Choroid plexus epithelial cell (primary cell): ENCODE measurements at places on chromosomes 2 and 18.
A peak's percentile ranks its signal among the peaks of the same experiment; 100 is the strongest.

DNA sequence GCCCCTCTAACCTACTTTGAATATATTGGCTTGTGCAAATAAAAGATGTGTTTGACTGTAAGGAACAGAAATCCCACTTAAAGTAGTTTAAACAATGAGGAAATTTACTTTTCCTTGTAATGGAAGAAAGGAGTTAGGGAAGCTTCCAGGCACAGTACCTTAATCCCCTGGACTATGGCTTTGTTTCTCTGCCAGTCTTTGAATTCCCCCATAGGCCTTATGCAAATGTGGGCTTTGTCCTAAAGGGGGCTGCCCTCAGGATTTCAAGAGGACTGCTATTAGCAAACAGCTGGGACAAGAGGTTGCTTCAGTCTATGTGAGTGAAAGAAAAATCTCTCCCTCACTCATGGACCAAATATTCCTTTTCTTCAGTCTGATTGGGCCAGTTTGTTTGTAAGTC lies 255.1 kb upstream of the THSD7B start:
- no peak for DNase-seq

DNA sequence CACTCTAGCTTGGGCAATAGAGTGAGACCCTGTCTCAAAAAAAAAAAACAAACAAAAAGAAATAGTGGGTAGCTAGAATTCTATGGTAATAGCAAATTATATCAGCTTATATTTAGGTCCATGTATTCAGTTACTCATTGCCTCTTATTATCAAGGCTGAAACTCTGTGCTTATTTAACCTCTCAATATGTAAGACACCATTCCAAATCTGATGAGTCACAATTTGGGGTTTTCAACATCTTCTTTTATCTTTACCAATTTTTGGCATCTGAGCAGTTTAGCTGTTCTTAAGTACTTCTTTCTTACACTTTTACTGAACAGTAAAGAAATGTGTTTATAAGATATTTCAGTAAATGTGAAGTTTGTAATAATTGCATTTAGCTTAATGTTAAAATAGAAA lies 69.3 kb downstream of the TTC27 start:
- peak; percentile 89 for DNase-seq

DNA sequence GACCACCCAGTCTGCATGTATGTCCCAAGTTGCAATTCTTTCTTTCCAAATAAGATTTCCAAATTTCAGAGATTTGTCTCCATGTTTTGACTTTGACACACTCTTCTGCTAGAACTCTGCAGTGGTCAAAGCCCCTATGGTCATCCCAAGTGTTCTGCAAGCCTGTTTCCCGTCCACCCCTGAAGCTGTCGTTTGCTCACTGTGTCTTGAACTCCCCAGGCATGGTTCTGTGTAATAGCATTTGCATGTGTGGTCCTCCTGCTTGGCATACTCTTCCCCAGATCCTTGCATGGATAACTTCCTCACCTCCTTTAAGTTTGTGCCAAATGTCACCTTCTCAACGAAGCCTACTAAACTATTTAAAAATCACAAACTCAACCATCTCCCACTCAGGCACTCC lies 3.9 kb upstream of the MTLN start:
- no peak for DNase-seq

- no peak for DNase-seq
These were observed 12.5 kb upstream of the CABYR start for GRCh38 chr18:24126155-24126961.

- DNase-seq = peak; percentile 27
These were observed 33.3 kb downstream of the NPAS2 start for GRCh38 chr2:100852999-100853908.
